ENCODE measurements at places on chromosomes 13 and 19.

DNA sequence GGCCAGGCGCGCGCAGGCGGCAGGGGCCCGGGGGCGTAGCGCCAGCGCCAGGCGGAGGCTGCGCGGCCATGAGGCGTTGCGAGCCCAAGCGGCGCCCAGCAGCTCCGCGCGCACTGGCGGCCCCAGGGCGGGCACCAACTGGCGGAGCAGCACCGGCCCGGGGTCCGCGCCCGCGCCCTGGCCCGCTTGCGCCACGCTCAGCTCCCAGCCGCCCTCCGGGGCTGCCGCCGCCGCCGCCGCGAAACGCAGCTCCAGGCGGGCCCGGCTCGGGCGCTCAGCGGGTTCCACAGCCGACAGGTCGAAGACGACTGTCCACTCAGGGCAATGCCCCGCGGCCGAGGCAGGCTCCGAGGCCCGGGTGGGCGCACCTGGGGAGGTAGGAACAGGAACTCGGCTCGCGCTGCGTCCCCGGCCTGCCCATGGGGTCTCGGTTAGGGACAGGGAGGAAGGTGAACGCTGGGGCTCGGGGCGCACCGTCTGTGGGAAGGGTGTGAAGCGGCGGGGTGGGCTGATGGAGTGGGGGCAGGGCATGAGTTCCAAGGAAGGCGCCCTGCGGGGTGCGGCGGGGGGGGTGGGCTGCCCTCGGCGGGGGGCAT, 26.8 kb downstream of the CERS1 start:
- DNase-seq = no peak

GRCh38 chr13:48317511-48318376, 14.2 kb downstream of the RB1 start:
- no peak for DNase-seq

- no peak for DNase-seq
Observed at GRCh38 chr19:45139286-45140143, 21.3 kb downstream of the NKPD1 start.

- DNase-seq = no peak
Observed at GRCh38 chr13:43374621-43375020, 351.2 kb downstream of the DNAJC15 start.

- DNase-seq = no peak
Observed at GRCh38 chr19:50843701-50844221, 10.4 kb upstream of the KLK15 start.

- DNase-seq = peak; percentile 62
Observed at GRCh38 chr19:47445937-47446402, 25.7 kb downstream of the SLC8A2 start.

DNA sequence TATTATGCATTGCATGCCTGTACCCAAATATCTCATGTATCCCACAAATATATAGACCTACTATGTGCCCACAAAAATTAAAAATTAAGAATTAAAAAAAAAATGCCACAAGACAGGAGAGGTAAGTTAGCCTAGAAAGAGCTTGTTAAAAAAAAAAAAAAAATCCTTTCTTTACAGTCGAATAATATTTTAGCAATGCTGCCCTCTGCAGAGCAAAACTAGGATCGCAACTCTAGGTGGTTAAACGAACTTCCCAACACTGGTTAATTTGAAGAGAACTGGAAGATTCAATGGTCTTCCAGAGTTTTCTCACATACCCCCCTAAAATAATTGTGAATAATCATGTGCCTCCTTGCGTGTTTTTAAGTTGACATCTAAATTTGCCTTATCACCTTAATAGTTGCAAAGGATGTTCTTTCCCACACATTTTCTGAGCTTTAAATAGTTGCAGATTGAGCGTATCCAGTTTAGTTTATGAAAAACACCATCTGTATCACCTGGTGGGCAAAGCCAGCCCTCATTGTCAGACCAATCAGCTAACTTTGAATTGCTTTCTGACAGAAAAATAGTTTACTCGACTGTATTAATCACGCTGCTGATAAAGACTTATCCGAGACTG, 47.4 kb upstream of the RCBTB2 start:
- DNase-seq = peak; percentile 49

GRCh38 chr19:55179606-55180484, at the start of gene SYT5:
Gene SYT5 (minus strand): TSS chr19:55180289. CDS start chr19:55179041, 1,248 bp downstream.
- peak; percentile 97 for DNase-seq

- no peak for DNase-seq
Observed at GRCh38 chr13:29573190-29573589, 22.3 kb downstream of the SLC7A1 start.
